ENCODE measurements at places on chromosomes 2 and 18. TPM values are rescaled to one million over a fixed set of nuclear protein-coding genes. Genes with fewer than 3 reads are reported as not detected.

Gene RMC1
- total RNA-seq: 21.1 TPM

Gene RNF103
- total RNA-seq: 18.5 TPM

Gene OXER1
- total RNA-seq: not detected

Gene RNF152
- total RNA-seq: 89.0 TPM

Gene CNGA3
- total RNA-seq: 0.13 TPM

Gene COL6A3
- 651 TPM for total RNA-seq

Gene SERPINB10
- total RNA-seq: 0.13 TPM

Gene NTSR2
- not detected for total RNA-seq

Gene GREB1L
- 1.2 TPM for total RNA-seq

Gene MYO7B
- 0.06 TPM for total RNA-seq

Gene UCN
- total RNA-seq: 0.50 TPM

Gene PRSS56
- not detected for total RNA-seq

Gene DUSP2
- total RNA-seq: 0.66 TPM

Gene NOL4
- total RNA-seq: not detected

Gene HTR2B
- 269 TPM for total RNA-seq

Gene CACNB4
- 1.3 TPM for total RNA-seq

Gene MTIF2
- 43.0 TPM for total RNA-seq

Gene GCA
- 9.5 TPM for total RNA-seq

Gene CYS1
- total RNA-seq: 2.0 TPM

Gene GPR75
- total RNA-seq: 0.79 TPM

Gene PAX3
- not detected for total RNA-seq

Gene PID1
- 40.8 TPM for total RNA-seq

Gene GPR155
- total RNA-seq: 2.1 TPM

Gene ERFE
- total RNA-seq: 0.92 TPM

Gene EML4
- total RNA-seq: 47.6 TPM

Gene MAP3K19
- not detected for total RNA-seq

Gene FAP
- total RNA-seq: 91.9 TPM

Gene SERPINB3
- not detected for total RNA-seq

Gene EMILIN1
- total RNA-seq: 292 TPM

Gene IGFBP5
- total RNA-seq: 270 TPM

Gene UGT1A10
- total RNA-seq: not detected

Gene TMEM37
- total RNA-seq: 0.13 TPM

Gene ADCY3
- total RNA-seq: 52.2 TPM

Gene CIDEA
- not detected for total RNA-seq

Gene NLRC4
- not detected for total RNA-seq

Gene RND3
- 285 TPM for total RNA-seq

Gene CXCR4
- 16.1 TPM for total RNA-seq

Gene PIK3C3
- total RNA-seq: 45.2 TPM

Gene PPIL3
- total RNA-seq: 57.8 TPM

Gene CCDC68
- 3.9 TPM for total RNA-seq

Gene LIPG
- total RNA-seq: 0.40 TPM

Gene ANKRD30BL
- total RNA-seq: not detected

Gene EFR3B
- 3.3 TPM for total RNA-seq

Gene ADAM17
- total RNA-seq: 50.1 TPM
